ENCODE measurements at places on chromosomes 2 and 18.

- DNase-seq, result no peak
These were observed 31.0 kb upstream of the SLC9A2 start for GRCh38 chr2:102588213-102588939.

DNA sequence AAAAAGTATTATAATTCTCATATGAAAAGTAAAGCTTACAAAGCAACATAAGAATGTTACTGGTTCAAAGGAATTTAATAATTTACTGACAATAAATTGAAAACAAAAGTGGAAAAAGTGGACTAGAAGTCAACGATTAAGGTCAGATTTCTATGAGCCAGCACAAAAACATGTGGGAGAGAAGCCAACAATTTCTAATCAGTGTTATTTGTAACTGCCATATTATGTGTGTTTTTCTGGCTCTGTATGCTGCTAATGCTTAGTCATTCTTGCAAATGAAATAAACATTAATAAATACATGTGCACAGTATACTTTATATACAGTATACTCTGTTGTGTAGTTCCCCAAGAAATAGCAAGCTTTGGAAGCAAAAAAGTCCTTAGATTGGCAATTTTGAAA lies 301.3 kb upstream of the RGPD4 start:
- DNase-seq, result no peak

DNA sequence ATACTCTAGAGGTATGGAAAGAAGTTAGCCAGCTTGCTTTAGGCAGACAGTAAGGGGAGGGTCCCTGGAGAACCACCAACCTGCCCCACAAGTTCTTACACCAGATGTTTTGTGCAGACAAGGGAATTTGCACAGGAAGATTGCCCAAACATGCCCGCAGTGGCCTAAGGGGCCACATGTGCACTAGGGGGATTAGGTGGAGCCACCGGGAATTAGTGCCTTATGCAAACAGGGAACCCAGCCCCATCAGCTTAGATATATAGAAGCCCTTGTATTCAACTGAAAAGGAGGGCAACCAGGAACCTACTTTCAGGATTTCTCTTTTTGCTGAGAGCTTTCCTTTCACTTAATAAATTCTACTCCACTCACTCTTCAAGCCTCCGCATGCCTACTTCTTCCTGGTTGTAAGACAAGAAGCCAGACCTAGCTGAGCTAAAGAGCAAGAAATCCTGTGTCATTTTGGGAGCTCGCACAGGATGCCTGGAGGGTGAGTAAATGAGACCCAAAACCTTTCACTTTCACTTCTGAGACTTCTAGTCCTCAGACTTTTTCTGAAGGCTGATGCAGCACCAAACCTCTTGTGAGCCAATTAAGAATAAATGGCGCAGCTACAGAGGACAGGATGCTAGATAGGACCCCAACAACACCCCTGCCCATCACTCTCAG lies 146.3 kb downstream of the GCA start:
- no peak for DNase-seq

GRCh38 chr18:62663731-62664336 lies 51.5 kb upstream of the PHLPP1 start:
- DNase-seq, result no peak

DNA sequence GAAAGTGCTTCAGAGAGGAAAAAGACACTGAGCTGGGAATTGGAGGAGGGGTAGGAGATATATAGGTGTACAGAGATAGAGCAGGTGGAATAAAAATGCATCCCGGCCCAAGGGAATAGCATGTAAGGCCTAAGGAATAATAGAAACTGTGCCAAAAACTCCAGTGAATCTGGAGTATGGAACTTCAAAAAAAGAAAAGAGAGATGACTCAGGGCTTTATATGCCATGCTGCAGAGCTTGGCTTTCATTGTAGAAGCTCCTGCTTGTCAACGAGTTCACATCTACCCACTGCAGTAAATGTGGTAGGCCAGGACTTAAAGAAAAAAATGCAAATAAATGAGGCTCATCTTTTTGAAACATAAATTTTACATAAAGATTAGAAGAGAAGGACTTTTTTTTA lies 131.8 kb downstream of the MREG start:
- no peak for DNase-seq

- no peak for DNase-seq
These were observed 83.1 kb downstream of the MBD5 start for GRCh38 chr2:148103946-148104345.

DNA sequence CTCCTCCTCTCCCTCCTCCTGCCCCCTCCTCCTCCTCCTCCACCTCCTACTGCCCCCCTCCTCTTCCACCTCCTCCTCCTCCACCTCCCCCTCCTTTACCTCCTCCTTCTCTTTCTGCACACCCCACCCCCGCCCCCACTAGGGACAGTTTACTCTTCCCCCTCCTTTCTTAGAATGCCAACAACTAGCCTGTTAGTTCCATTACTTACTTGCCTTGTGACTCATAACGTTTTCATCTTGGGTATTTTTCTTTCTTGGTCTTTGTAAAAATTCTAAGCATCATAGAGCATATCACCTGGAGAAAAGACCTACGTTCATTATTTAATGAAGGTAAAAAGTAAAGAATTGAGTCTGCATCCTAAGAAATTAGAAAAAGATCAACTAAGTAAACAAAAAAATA lies 165.3 kb downstream of the NEDD4L start:
- no peak for DNase-seq

GRCh38 chr18:25279133-25279532 lies 72.8 kb downstream of the ZNF521 start:
- no peak for DNase-seq

- DNase-seq, result no peak
These were observed 102.4 kb upstream of the DCC start for GRCh38 chr18:52237551-52237950.
